ENCODE measurements at places on chromosomes 1 and 21. TPM values are rescaled to one million over a fixed set of nuclear protein-coding genes. Genes with fewer than 3 reads are reported as not detected.
A peak's percentile ranks its signal among the peaks of the same experiment; 100 is the strongest.

- no peak for DNase-seq
Measured at GRCh38 chr1:91428182-91428798, 23.7 kb upstream of the HFM1 start.

DNA sequence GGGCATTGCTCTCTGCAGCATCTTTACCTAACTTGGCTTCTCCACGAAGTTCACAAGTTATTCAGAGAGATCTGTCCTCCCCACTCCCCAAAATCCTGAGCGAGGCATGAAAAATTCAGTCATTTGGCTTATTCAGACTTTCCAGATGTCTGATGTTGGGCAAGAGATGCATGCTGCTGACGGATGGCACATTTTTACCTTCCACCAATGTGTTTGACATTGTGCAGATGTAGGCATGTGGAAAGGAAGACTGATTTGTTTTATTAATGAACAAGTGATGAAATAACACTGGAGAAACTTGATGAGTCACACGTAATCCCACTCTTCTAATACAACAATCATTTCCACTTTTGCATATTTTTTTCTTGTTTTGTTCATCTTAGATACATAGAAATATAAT is 86.7 kb downstream of the C1orf94 start:
- no peak for DNase-seq

Gene OLIG2
- not detected for total RNA-seq

DNA sequence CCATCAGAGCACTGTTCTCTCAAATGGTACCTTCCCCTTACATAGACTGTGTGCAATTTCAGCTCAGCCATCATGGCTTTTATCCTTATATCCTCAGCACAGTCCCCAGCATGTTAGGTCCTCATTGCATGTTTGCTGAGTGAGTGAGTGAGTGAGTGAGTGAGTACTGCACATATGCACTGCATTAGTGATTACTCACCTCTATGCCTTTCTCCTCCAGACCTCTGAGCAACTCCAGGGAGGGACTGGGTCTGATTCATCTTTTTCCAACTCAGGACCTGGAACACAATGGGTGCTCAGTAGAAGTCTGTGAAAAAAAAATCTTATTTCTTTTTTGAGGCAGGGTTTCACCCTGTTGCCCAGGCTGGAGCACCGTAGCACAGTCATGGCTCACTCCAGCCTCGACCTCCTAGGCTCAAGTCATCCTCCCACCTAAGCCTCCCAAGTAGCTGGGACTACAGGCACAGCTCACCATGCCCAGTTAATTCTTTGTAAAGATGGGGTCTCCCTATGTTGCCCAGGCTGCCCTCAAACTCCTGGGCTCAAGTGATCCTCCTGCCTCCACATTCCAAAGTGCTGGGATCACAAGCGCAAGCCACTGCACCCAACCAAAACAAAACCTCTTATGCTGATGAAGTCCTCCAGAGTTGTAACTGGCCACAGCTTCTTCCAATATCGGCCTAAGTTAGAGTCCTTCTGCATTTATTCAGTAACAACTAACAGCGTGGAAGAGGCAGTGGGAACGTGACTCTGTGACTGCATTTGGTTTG is 23.7 kb downstream of the RNU5D-1 start:
- peak; percentile 61 for DNase-seq

Gene TPTE
- not detected for total RNA-seq

GRCh38 chr1:42463921-42464320 is 835 bp downstream of the CCDC30 start:
- DNase-seq = no peak

Gene EGLN1
- 27.1 TPM for total RNA-seq

GRCh38 chr1:202105571-202106339 is 17.0 kb upstream of the GPR37L1 start:
- peak; percentile 88 for DNase-seq

Measured in HCT116 (cell line).